Fibroblast of lung (primary cell): ENCODE measurements at places on chromosomes 6 and 20. TPM values are rescaled to one million over a fixed set of nuclear protein-coding genes. Genes with fewer than 3 reads are reported as not detected.

- DNase-seq: peak; percentile 14
Observed at GRCh38 chr20:53384392-53384791, 209.2 kb downstream of the ZNF217 start.

DNA sequence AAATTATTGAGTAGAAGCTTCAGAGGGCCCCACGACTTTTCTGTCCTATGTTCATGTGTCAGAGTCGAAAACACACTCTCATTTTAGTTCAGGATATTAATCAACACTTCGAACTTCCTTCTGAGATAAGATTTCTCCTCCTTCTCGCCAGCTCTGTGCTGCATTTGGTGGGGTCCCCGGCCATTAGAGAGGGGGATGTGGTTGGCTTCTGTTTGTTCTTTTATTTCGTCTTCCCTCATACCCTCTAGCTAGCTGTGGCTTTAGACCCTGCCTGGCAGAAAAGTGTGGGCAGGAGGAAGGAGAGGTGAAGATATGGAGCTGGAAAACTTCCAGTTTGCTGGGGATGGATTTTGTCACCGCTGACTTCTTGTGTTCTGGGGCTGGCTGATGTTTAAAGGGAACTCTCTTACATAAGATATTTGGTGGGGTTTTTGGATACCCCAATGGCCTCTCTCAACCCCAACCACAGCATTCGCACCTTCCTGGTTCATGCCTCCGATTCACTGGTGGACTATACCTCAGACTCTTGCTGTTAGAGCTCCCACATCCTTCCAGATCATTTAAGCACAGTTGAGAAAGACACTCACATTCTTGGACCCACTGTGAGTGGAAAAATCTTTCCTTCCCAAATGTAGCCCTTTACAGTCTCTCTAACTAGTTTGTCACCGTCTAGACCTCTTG is 30.7 kb upstream of the TMX4 start:
- DNase-seq: no peak

DNA sequence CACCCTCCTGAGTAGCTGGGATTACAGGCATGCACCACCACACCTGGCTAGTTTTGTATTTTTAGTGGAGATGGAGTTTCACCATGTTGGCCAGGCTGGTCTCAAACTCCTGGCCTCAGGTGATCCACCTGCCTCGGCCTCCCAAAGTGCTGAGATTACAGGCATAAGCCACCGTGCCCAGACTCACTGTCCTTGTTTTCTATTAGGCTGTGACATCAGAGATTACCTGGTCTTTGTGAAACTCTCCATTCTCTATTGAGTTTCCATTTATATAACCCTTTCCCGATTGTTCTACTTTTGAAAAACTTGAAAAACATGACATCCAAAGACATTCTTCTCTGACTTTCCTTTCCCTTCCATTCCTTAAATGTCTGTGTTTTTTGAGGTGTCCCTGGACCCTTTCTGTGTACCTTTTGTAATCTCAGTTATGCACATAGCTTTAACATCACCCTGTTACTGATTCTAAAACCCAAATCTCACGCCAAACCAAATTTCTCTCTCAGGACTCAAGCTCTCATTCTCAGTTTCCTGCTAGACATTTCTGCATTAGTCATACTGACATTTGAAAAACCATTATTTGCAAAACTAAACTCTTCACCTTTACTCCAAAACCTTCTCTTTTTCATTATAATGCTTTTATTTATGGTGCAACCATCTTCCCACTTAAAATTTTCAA is 137.0 kb downstream of the KHDC1L start:
- no peak for DNase-seq

GRCh38 chr20:63821811-63822210 is 9.3 kb downstream of the ZBTB46 start:
- no peak for DNase-seq

GRCh38 chr20:50670126-50670862 is 21.0 kb downstream of the RIPOR3 start:
- DNase-seq: peak; percentile 40

DNA sequence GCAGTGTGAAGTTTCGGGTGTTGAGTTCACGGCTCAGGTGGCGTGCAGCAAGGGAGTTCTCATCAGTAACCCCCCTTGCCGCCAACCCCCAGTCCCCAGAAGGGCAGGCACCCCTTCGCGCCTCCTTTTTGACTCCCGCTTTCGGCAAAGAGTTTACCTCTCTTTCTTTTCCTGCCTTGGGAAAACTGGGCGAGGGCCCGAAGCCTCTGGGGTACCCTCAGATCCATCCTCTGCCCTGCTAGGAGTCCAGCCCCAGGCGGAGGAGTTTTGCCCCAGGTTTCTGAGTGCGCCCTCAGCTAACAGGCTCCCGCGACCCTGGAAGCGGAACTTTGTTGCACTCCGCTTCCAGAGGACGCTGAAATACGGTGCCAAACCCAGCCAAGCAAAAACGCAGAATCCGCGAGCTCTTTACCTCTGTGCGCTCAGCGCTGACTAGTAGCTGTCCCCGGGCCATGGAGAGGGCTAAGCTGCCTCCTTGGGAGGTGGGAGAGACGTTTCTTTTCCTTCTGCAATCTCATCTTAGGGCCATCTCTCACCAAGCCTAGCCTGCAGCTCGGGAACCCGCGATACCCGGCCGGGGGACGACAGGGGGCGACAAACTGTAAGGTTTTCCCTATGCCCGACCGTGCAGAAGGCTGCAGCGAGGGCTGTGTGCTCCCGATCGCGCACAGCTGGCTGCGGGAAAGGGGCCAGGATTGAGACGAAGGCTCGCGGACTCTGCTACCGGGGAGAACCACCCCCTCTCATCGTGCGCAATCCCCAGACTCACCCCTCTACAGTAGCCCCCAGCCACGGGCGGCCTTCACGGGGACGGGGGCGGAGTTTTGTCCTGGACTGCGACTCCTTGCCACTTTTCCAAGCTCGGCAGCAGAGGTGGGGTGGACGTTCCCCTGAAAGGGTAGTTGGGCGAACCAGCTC is 2.7 kb upstream of the PAX1 start:
- DNase-seq: peak; percentile 0

- no peak for DNase-seq
Observed at GRCh38 chr20:19427480-19427879, 215.0 kb downstream of the SLC24A3 start.

GRCh38 chr6:157099912-157100593 is 223.3 kb downstream of the TMEM242 start:
- peak; percentile 27 for DNase-seq

DNA sequence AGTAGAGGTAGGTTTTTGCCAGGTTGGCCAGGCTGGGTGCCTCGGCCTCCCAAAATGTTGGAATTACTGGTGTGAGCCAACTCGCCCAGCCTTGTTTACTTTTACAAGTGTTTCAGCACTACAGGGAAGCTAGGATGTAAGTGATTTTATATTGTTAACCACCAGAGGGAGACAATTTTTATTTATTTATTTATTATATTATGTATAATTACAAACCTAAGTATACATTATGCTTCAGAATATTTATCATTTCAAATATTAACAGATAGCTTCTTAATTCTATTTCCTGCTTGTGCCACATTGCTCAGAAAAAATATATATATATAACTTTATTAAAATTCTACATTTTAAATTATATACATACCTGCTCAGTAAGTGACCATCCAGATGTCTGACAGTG is 9.8 kb downstream of the MMUT start:
- DNase-seq: peak; percentile 19

KHDC1L gene
- polyA plus RNA-seq: 0.12 and 0.19 TPM in 2 replicates

CLIC5 gene
- polyA plus RNA-seq: 0.03 TPM in 1 of 2 replicates, not detected in the other

NRN1 gene
- polyA plus RNA-seq: 0.06 and 0.12 TPM in 2 replicates
